ENCODE measurements at places on chromosomes 12 and 14.

GRCh38 chr12:93829016-93829415 lies 151.8 kb downstream of the CRADD start:
- peak; percentile 46 for DNase-seq

DNA sequence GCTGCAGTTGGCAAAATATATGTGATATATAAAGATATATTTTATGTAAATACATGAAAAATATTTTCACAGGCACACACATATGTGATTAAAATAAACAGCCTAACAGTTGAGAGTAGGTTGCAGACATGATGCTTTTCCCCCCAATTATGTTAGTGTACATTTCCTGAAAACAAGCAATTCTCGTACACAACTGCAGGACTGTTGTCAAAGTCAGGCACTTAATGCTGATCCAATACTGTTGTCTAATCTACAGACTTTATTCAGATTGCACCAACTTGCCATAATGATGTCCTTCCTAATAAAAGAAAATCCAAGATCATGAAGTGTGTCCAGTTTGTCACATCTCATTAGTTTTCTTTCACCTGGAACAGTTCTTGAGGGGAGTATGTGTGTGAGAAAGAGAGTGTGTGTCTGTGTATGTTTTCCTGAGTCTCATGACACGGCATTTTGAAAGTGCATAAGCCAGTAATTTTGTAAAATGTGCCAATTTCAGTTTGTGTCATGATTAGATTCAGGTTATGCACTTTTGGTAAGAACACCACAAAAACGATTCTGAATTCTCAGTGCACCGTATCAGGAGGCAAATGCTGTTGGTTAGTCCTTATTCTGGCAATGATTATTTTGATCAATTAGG lies 16.5 kb upstream of the SEL1L start:
- DNase-seq: no peak

- DNase-seq: peak; percentile 82
Measured at GRCh38 chr14:68911594-68912227, 67.4 kb downstream of the ACTN1 start.

DNA sequence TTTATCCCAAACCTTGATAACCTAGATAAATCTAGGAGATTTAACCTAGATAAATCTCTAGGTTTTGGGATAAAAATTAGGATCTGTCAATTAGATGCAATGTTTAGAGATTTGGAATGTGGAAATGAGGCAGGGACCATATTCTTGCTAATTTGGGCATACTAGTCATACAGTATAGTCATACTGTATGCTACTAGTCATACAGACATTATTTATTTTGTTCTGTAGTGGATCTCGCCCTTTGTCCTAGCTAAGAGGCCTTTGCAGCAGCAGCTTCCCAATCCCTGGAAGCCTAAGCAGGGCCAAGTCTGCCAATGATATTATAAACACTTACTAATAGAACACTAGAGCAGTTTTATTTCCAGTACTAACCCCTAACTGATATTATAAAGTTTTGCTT lies 136.4 kb downstream of the CEP128 start:
- no peak for DNase-seq

GRCh38 chr12:90682398-90682797 lies 272.6 kb downstream of the CCER1 start:
- DNase-seq: peak; percentile 58

DNA sequence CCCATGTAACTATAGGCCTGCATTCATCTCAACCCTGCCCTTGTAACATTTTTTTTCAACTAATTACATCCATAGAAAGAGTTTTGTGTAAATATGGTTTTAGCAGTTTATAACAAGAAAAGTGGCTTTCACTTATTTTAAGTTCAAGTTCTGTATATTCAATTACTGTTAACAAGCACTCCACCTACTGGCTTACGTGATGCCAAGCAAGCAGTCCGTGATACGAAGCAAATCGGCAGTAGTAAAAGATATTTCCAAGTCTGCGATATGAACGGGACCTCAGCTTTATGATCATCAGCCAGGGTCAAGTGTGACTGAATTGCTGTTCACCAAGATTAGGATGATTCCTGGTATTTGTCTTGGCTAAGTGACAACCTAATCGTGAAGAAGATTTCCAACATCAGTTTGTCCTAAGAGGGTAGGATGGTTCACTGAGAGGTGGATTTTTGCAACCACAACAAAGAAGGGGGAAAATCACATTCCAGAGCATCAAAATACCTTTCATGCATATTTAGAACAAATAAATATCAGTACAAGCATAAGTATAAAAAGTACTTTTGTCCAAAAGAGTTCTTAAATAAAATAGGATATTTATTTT lies 456.2 kb downstream of the FOXG1 start:
- peak; percentile 85 for DNase-seq

DNA sequence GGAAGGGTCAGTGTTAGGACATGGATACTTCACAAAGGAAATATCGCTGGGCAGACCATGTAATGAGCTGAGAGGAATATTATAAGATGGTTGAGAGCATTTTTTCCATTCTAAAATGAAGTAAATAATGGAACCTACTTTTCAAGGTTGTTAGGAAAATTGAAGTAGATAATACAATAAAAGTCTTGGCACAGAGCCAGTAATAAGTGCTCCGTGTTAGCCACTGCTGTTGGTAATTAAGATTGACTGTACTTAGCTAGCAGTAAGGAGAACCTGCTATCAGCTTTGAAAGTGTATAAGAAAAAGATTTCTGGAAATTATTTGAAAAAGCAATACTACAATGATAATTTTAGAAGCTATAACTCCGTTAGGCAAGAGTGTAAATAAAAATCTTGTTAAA lies 77.6 kb downstream of the SCAF11 start:
- DNase-seq: no peak

- DNase-seq: no peak
Measured at GRCh38 chr14:101406921-101407320, 154.4 kb upstream of the DIO3 start.

GRCh38 chr14:86357876-86358275 lies 827.9 kb downstream of the FLRT2 start:
- no peak for DNase-seq

- peak; percentile 97 for DNase-seq
Measured at GRCh38 chr12:24039113-24039525, 89.6 kb upstream of the SOX5 start.

GRCh38 chr12:93563807-93564538 lies 8.5 kb upstream of the SOCS2 start:
- peak; percentile 86 for DNase-seq

GRCh38 chr12:65609359-65609771 lies 214.9 kb upstream of the HMGA2 start:
- peak; percentile 92 for DNase-seq

GRCh38 chr14:55332654-55333570 lies 61.7 kb downstream of the FBXO34 start:
- peak; percentile 47 for DNase-seq

DNA sequence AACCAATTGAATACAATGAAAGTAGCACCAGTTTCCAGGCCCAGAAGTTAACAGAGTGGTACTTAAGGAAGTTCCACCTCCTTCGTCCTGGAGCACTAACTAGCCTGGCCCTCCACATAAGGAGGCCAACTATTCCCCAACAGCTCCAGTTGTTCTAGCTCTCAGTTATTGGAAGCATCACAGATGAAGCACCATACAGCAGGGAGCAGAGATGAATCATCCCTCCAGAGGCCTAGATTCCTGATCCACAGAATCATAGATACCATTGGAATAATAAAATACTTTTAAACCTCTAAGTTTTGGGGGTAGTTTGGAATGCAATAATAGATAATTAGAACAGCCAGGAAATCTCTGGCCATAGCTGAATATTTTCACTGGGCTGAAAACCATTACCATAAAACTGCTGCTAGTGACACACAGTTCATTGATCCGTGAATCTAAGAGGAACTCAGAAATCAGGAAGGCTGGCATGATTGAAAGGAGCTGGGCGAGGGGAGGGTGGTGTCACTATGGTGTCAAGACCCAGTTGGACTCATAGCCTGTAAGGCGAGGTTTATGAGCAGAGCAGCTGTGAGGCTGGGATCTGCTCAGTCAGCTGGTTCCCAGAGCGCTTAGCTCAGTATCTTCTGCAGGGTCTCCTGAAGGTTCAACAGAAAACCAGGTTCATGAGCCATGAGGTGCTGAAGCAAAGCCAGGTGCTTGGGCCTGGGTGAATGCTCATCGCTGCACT lies 371.4 kb upstream of the TMTC1 start:
- DNase-seq: peak; percentile 42

DNA sequence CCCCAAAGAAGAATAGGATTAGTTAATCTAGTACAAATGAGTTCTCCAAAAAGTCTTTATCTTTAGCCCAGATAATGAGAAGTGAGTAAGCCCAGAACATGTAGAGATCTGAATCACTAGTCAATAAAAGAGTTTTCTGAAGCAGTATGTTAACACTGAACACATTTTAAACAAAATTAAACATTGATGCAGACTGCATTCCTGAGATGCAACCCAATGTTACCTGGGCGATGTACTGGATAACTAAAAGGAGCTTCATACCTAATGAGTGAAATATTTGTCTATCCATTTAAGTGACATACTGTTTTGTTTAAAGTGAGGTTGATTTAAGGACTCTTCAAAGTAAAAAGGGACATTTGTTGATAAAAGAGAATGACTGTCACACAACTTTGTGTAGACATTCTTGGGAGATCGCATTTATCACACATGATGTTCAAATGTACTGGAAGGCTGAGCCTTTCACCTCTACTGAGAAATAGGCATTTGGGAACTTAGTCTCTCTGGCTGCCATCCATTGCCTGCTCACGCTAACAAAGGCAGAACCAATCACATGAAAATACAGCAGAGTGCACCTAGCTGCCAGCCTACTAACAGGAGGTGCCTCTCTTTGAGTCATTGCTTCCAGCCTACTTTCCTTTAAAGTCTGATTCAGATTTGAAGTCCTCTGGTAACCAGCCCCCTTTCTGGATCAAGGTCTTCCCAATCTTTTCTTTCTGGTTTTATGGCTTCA lies 287.7 kb downstream of the BTG1 start:
- no peak for DNase-seq

- no peak for DNase-seq
Measured at GRCh38 chr12:14614704-14615121, 47.0 kb upstream of the PLBD1 start.

- DNase-seq: no peak
Measured at GRCh38 chr14:100748944-100749343, 22.3 kb downstream of the DLK1 start.

DNA sequence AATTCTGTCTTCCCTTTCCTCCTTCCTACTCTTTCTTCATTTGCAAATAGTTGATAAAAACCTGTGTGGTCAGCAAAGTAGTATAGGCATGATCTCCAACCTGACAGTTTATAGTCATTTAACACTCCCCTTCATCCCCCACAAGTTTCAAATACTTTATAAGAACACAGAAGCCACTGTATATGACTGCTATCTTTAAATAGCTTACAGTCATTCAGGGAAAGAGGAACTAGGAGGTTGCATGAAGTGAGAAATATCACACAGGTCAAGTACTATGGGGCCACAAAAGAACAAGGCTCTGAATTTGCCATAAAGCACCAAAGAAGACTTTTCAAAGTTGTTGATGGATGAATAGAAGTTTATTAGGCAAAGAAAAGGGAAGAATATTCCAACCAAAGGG lies 431.3 kb downstream of the NPAS3 start:
- no peak for DNase-seq

DNA sequence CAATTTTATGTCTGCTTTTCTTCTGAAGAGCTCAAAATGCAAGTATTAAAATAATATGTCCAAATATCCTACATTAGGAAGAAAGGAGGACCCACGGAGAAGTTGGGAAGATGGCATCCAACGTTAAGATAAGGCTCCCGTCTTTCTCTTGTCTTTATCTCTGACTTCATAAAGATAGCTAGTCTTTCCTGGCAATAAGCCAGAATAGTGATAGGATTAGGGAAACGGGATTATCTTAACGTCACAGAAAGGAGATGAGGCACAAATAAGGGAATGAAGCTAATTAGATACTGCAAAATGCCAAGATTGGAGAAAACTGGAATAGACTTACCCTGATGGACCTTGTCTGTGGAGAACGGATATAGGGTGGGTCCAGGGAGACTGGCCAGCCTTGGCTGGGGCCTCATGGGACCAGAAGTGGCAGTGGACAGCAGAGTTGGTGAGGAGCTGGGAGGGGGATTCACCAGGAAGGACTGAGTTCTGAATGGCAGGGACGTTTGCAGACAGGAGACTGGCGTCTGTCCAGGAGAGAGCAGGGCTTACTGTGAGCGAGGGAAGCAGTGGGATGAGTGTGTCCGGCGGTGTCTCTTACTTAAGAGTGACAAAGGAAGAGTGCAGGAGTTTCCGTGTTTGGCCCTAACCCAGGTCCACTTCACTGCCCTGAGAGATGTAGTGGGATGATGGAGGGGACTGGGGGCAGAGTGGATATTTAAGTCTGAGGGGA lies 119.9 kb downstream of the CACNA1C start:
- no peak for DNase-seq

GRCh38 chr12:127060310-127060847 lies 1206.6 kb upstream of the TMEM132C start:
- DNase-seq: no peak

DNA sequence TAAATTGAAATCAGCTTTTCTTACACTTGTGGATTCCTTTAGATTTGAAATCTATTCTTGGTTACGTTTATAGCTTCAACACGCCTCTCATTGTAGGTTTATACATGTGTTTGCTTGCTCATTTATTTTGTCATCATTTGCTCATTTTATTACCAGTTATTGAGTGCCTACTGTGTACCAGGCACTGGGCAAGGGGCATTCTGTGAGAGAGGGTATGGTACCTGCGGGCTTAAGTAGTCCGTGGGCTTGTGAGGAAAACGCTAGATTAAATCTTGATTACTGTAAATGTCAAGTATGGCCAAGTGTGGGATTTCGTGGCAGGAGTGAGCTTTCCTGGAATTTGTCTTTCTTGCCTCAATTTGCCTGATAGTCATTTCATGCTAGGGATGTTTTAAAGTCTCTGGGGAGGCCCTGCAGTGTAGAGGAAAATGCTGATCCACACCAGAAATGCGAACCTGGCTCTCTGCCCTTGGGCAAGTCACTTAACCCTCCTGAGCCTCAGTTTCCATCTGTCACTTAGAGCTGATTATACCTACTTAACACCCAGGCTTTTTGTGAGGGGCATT lies 92.7 kb downstream of the CACNA1C start:
- DNase-seq: no peak

- DNase-seq: peak; percentile 40
Measured at GRCh38 chr12:3332188-3332587, 158.8 kb upstream of the PRMT8 start.

GRCh38 chr12:119410396-119410795 lies 75.9 kb downstream of the CCDC60 start:
- DNase-seq: no peak

DNA sequence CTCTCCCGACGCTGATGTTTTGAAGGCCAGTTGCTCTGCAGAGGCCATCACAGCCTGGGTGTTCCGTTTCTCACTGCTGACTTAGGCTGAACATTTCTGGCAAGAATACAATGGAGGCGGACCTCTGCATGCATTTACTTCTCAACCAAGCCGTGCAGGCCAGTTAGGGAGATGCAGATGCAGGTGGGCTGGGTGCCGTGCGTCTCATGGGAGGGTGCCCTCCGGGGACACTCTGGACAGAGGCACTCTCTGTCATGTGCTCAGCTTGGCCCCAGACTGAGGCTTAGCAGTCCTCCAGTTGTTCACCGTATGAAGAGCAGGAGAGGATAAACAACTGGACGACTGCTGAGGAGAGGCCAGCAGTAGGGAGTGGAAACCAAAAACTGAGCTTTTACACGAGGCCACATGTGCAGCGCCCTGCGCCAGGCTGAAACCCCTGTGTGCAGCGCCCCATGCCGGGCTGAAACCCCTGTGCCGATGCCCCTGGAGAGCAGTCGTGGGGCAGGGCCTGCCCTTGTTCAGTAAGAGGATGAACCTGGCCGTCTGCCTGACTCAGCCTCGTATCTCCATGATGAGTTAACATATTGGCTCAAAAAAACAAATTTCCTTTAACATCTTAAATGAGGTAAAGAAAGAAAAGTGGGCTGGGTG lies 32.3 kb downstream of the DDX51 start:
- peak; percentile 32 for DNase-seq
